ENCODE measurements at places on chromosomes 1 and 21.
A peak's percentile ranks its signal among the peaks of the same experiment; 100 is the strongest.

DNA sequence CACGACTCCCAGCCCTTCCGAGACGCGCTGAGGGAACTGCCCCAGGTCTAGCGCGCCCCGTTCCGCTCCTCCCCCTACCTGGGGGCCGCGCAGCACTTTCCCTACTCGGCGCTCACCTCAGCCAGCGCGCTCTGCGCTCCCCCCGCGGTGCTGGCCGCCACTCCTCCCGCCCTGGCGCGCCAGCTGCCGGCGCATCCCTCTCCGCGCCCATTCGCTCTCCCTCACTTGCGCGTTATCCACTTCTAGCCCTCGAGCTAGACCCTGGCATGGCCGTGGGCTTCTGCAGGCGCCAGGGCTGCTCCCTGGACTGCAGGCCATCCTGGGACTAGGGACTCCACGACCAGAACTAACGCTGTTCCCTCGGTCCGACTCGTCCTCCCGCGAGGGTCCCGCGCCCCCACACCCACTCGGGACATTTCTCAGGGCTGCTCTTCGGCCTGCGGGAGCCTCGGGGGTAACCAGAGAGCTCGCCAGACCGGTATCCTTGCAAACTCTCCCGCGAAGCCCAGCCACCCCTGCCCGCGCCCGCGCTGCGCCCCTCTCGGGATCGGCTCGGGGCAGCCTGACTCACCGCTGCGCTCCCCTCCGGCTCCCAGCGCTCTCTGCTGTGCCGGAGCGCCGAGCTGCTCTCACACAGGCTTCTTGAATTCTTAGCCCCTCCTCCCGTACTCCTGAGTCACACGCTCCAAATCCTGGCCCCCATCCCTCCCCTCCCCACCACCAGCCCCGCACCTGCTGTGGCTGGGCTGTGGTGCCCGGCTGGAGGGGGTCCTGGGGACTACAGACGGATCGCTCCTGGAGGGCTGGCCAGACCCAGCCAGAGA lies at the start of gene NGF:
Gene NGF, minus strand, starts transcription at position 617 of the 824 bp plus-strand sequence. CDS start 51,454 bp downstream, outside the sequence.
- peak; percentile 13 for DNase-seq

DNA sequence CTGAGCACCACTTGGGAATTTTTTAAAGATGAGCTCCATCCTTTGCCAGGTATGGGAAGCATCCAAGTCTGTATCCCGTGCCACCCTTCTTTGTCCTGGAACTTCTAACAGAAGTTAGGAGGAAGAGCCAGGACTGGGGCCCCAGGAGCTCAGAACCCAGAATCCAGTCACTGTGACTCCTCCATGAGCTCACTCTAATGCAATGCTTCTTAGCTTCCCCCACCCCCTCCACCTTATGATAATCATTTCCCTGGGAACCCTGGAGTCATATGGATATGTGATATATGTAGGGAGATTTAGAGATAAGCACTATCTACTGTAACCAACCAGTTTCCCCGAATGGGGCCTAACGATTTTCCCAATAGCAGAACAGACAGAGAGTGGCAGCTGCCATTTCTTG lies 758 bp upstream of the SPRR5 start:
- DNase-seq = no peak

DNA sequence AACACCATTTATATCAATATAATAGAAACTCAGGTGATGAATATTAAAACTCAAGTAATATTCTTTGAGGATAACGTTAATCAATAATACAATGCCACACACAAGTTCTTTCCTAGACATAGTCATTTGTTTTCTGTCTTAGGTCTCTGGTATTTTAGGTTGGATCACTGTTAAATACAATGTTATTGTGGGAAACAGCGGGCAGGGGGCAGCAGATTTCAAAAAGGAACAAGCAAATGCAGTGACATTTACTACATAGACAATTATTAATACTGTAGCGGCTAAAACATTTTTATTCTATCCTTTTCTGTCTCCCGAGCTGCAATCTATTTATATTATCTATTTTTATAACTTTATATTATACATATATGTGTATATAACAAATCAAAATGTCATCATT lies 186.4 kb upstream of the ZNHIT6 start:
- DNase-seq = peak; percentile 19

GRCh38 chr1:203281851-203282661 lies 23.3 kb upstream of the BTG2 start:
- no peak for DNase-seq

GRCh38 chr1:71908303-71908702 lies 374.0 kb downstream of the NEGR1 start:
- DNase-seq = no peak
